Chondrocyte (in vitro differentiated cells): ENCODE measurements at places on chromosomes 2 and 18.
A peak's percentile ranks its signal among the peaks of the same experiment; 100 is the strongest.

DNA sequence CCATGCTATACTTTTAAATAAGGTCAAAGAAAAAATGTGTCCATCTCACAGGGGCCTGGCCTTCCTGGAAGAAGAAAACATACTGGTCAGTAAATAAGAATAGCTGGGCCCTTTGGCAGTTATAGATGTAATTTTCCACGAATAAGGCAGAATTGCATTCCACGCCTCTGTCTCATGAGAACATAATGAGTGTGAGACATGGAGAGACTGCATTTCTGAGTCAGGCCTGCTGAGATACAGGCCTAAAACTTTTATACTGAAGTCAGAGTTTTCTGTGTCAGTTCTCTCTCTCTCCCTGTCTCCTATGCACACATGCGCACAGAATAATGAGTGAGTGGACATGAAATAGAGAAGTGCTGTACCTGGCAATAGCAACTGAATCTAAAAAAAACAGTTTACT lies 20.4 kb upstream of the IL1R1 start:
- no peak for DNase-seq

DNA sequence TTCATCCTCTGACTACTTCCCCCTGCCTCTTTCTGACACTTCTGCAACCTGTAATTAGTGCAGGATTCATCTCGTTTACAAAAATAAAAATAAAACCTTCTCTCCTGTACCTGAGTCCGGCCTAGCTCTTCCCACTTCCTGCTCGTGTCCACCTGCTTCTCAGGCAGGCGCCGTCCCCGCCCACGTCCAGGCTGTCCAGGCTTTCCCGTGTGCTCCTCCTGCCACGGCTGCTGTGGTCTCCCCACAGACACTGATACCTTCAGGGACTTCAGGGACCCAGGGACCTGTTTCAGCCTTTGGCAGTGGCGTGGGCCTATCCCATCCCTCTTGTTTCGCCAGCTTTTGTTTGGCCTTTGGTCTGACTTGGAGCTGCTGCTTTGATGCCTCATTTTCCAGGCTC lies 272.5 kb downstream of the PHLPP1 start:
- no peak for DNase-seq

GRCh38 chr2:217610401-217610814 lies 392.4 kb downstream of the TNS1 start:
- no peak for DNase-seq

DNA sequence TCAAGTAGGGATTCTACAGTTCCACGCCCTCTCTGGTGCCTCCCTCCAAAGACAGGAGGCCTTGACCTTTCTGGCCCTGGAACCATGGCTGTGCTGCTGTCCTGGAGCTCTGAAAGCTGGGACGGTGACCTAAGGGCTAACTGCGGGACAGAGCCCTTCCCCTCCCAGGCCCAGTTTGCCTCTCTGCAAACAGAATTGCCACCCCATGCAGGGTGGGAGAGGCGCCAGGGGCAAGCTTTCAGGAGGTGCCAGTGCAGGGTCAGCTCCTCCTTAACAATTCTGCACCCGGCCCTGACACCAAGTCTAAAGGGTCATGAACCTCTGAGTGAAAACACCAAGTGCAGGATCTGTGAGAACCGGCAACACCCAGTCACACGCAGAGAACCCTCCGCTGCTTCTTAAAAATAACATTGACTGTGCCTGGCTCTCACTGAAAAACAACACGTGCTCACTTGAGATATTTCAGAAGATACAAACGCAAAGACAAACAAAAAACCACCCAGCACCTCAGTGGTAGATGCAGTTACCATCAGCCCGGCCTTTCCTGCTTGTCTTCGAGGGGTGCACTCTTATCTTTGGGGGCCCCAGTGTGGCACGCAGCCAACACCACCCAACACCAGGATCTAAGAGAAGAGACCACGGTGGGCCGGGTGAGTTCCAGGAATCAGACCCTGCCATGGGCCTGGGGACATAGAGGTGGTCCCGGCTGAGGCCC lies 1.1 kb upstream of the SNED1 start:
- DNase-seq: no peak

DNA sequence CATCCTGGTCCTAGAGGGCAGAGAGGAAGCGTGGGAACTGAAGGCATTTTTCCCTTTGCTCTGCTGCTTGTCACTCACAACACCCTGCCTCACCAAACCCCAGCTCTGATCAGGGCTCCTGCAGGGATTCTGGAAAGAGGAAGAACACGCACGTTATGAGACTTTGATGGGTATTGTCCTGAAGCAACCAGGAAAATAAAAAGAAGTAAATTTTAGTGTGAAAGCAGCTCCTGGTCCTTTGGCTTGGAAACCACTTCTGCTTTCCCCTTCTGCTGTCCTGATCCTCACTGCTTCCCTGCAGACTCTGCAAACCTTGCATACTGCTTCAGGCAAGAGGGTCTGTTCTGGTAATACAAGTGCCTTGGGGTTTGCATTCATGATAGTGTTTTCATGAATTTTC lies 164.1 kb downstream of the SLC8A1 start:
- DNase-seq: no peak

- peak; percentile 33 for DNase-seq
Measured at GRCh38 chr2:8535469-8535795, 146.4 kb upstream of the ID2 start.

- DNase-seq: no peak
Measured at GRCh38 chr2:54546923-54547720, 91.0 kb downstream of the SPTBN1 start.

GRCh38 chr2:165109915-165110314 lies 93.9 kb downstream of the SCN3A start:
- no peak for DNase-seq

- no peak for DNase-seq
Measured at GRCh38 chr2:98907385-98907784, 28.6 kb downstream of the CRACDL start.

GRCh38 chr2:196380575-196380974 lies 209.2 kb upstream of the STK17B start:
- no peak for DNase-seq

- no peak for DNase-seq
Measured at GRCh38 chr18:35553300-35553699, 28.2 kb upstream of the GALNT1 start.

DNA sequence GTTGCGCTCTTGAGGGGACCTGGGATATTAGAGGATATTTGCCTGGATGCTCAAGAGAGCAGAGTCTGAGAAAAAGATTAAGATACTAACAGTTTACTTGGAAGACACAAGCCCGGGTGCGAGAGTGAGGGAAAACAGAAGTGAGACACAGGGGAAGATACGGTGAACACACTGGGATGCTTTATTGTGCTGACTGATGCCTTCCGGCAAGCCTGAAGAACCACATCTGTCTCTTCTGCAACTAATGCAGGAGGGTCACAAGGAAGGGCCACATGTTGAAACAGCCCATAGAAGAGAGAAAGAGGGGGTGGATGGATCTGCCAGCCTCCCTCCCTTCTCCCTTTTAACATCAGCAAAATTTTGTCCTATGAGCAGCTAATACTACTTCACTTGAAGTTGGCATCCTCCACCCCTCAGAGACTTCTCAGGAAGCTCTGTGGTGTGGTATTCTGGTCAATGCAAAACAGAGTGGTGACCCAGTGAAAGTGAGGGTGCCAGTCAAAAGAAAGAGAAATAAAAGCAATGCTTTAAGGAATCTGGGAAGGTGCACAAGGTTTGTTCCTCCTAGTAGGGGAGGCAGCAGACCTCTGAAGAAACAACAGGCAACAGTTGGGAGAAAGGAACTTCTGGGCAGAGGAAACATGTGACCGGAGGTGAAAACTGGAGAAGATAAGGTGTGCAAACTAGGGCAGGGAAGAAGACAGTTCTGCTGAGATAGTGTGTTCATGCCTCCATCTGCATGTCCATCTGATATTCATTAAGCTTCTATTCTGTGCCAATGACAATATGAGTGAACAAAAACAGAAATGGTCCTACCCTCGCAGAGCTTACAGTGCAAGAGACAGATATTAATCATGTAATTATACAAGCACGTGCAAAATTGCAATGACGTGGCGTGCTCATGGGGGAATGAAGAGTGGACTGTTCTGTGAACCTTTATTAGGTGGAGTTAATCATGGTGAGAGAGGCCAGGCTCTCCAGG lies 107.1 kb downstream of the LYPD6B start:
- DNase-seq: no peak

- no peak for DNase-seq
Measured at GRCh38 chr2:147110317-147110716, 734.5 kb upstream of the ACVR2A start.

GRCh38 chr18:40812981-40813515 lies 1142.0 kb upstream of the PIK3C3 start:
- no peak for DNase-seq

GRCh38 chr2:71327916-71328315 lies 3.7 kb upstream of the ZNF638 start:
- no peak for DNase-seq

GRCh38 chr2:25790074-25790790 lies 88.1 kb downstream of the ASXL2 start:
- no peak for DNase-seq

GRCh38 chr18:41543815-41544214 lies 411.2 kb upstream of the PIK3C3 start:
- no peak for DNase-seq

GRCh38 chr2:113283704-113284284 lies 5.1 kb upstream of the PAX8 start:
- no peak for DNase-seq

DNA sequence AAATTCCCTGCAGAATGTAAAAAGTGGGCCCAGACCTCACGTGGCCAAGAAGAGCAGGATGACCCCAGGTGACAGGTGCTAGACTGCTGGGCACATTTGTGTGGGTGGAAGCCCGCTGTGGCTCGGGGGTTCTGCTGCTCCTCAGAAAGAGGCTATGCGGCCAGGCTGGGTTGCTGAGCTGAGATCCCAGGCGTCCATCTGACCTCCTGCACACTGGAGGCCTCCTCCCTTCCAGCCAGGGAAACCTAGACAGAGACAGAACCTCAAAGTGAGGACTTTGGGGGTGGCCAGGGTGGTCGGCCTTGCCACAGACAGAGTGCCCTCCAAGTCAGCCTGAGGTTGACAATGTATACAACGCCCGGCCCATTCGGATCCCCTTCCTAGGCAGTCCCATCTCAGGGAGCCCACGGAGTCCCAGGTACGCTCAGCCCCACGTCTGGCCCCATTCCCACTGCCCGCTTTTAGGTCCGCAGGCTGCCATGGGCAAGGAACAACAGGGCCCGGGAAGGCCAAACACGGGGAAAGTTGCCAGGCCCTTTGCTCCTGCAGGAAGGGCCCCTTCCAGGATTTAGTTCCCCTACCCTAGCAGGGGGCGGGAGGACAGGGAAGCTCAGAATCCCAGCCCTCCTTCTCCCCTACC lies 75.6 kb downstream of the KIAA2012 start:
- no peak for DNase-seq

- peak; percentile 66 for DNase-seq
Measured at GRCh38 chr2:26577442-26578112, 63.6 kb downstream of the CIB4 start.

- no peak for DNase-seq
Measured at GRCh38 chr2:157443090-157443489, 799 bp downstream of the CYTIP start.

DNA sequence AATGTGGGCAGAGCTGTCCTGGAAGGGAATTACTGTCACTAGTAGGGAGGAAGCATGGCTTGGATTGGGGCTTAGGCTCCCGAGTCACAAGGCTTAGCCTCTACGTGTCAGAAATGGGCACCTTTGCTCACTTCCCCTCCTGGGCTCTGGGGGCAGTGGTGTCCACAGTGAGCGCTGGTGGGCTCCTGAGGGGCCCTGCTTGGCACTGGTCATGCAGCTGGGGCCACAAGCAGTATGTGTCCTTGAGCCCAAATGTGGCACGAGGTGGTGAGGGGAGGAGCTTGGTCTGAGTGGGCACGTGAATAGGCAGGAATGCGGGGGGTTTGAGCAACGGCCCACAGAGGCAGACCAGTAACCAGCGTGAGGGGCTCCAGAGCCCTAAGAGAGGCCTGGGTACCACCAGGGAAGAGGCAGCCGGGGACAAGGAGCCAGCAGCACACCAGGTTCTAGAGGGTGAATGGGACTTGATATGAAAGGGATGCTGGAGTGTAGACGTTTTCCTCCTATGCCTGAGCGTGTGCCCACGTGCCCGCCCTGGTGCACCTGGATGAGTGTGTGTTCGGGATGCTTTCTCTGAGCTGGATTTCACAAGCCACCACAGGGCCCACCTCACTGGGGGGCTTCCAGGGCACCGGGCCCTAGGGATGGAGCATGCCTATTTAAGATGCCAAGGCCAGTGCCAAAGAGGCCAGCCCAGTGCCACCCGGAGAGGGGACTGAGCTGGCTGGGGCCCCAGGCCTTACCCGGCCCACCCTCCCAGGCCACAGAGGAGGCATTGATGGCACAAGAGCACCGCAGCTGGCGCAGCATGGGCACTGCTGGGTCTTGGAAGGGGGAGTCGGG lies 22.8 kb upstream of the PTMA start:
- DNase-seq: no peak

DNA sequence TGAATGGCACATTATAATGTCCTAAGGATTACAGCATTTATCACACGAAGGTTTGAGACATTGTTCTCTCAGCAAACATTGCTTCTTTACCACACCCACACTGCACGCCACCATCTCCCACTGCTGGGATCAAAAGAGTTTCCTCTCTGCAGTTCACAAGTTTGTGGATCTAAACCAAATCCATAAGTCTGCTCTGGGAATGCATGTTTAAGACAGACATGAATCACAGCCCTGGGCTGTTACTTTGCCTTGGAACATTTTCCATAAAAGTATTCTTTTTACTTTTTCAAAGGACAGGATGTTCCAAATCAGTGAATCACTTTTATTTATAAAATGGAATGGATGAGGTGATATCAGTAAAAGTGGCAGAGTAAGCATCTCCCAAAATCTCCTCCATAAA lies 36.1 kb downstream of the STPG4 start:
- DNase-seq: no peak

GRCh38 chr18:50707855-50708469 lies 111.9 kb downstream of the MRO start:
- no peak for DNase-seq

DNA sequence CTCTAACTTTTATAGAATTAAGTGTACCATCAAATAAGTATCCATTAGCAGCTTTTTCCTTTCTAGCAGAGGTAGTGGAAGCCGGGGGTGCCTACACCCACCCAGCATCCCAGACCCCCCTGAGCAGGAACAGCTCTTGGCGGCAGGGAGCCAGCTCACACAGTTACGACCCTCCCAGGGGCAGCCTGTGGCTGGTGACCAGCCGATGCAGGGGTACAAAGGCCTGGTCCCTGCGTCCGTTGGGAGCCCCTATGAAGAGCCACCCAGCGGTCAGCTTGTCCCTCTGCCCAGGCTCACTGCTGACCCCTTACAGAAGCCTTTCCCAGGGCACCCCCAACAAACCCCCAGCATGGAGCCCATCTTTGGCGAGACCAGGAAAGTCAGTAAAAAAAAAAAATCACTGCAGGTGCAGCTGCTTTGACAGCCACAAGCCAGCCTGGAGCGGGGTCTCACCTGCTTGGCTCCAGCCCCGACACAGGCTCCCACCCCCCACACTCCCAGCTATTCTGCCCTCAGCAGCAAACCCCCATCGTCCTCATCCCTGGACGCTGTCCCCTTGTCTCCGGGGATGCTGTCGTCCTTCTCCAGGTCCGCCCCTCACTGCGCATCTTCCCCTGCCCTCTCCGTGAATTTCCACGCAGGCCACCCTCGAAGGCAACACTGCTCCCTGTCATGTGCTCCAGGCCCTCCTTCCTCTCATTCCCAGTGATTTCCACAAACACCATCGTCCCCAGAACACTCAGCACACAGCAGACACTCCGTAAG lies 43.1 kb downstream of the GPC1 start:
- DNase-seq: peak; percentile 81

GRCh38 chr2:121529439-121530211 lies 1.1 kb upstream of the RNU4ATAC start:
- no peak for DNase-seq

GRCh38 chr2:20693317-20693716 lies 26.4 kb downstream of the GDF7 start:
- DNase-seq: no peak

GRCh38 chr2:205189301-205189700 lies 493.0 kb upstream of the NRP2 start:
- no peak for DNase-seq
